ENCODE measurements at places on chromosomes 16 and 17. TPM values are rescaled to one million over a fixed set of nuclear protein-coding genes. Genes with fewer than 3 reads are reported as not detected.

TCF25 gene
- total RNA-seq, result 209 TPM

KRT40 gene
- total RNA-seq, result not detected

SNTB2 gene
- total RNA-seq, result 58.3 TPM

KRT33B gene
- total RNA-seq, result 0.14 TPM

CCL8 gene
- 8.8 TPM for total RNA-seq

CYGB gene
- total RNA-seq, result 84.9 TPM

NT5C gene
- 19.6 TPM for total RNA-seq

TSNAXIP1 gene
- total RNA-seq, result 1.2 TPM

TSPOAP1 gene
- total RNA-seq, result 0.43 TPM

ECI1 gene
- 33.8 TPM for total RNA-seq

TEKT3 gene
- total RNA-seq, result 0.37 TPM

TP53TG3E gene
- not detected for total RNA-seq

CLEC10A gene
- total RNA-seq, result not detected

FOXC2 gene
- total RNA-seq, result 0.18 TPM

EPX gene
- total RNA-seq, result not detected

MYOCD gene
- total RNA-seq, result 9.8 TPM

TBC1D3E gene
- total RNA-seq, result not detected

C16orf74 gene
- total RNA-seq, result 6.9 TPM
